Right renal pelvis (tissue), 4 donors: ENCODE measurements at places on chromosomes 16 and 17. TPM values are rescaled to one million over a fixed set of nuclear protein-coding genes. Genes with fewer than 3 reads are reported as not detected.

DNA sequence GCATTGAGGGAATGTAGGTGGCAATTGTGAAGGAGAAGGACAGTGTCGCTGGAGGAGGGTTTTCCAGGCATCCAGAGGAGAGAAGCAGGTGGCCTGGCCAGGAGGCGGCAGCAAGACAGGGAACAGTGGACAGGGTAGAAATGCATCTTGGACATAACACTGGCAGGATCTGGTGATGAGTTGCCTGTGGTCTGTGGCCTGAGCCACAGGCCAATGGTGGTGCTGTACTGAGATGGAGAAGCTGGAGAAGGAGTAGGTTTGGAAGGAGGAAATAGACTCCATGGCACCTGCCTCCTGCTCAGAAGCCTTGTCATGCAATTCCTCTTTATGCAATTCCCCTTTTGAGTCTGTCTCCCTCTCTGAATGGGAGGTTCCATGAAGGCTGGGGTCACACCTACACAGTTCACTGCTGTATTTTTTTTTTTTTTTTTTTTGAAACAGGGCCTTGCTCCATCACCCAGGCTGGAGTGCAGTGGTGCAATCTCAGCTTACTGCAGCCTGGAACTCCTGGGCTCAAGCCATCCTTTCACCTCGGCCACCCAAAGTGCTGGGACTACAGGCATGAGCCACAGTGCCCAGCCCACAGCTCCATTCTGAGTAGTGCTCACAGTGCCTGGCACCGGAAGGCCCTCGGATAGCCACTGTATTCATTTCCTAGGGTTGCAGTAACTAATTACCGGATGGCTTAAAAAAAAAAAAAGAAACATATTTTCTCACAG, 13.5 kb upstream of the CACNG4 start:
- no peak for DNase-seq

DNA sequence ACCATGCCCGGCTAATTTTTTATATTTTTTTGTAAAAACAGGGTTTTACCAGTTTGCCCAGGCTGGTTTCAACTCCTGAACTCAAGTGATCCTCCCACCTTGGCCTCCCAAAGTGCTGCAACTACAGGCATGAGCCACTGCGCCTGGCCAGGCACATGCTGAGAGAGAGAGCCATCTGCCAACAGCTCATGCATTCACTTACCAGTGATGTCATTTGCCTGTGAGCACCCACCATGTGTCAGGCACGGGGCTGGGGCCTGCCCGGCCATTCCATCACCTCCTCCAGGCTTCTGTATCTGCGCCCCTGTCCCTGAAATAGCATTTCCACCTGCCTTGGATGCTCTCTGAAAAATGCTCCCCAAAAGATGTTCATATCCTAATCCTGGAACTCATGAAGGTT, 43.6 kb upstream of the PEMT start:
- no peak for DNase-seq

NSMCE1 gene
- polyA plus RNA-seq = 80.0 TPM

VMO1 gene
- 1.1 TPM for polyA plus RNA-seq
